ENCODE measurements at places on chromosomes 3 and 15.

DNA sequence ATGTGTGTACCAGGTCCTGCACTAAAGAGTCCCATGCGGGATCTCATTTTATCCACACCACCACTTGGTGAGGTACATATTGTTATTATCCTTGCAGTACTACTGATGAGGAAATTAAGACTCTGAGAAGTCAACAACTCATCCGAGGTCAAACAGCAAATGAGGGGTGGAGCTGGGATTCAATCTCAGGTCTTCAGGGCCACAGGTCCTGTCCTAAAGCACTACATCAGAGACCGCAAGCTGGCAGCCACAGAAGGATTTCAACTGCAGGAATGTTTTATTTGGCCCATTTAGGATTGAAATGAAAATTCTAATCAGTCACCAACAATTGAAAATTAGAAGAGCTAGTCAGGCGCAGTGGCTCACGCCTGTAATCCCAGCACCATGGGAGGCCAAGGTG lies 131.4 kb downstream of the ADAMTS17 start:
- no peak for DNase-seq

DNA sequence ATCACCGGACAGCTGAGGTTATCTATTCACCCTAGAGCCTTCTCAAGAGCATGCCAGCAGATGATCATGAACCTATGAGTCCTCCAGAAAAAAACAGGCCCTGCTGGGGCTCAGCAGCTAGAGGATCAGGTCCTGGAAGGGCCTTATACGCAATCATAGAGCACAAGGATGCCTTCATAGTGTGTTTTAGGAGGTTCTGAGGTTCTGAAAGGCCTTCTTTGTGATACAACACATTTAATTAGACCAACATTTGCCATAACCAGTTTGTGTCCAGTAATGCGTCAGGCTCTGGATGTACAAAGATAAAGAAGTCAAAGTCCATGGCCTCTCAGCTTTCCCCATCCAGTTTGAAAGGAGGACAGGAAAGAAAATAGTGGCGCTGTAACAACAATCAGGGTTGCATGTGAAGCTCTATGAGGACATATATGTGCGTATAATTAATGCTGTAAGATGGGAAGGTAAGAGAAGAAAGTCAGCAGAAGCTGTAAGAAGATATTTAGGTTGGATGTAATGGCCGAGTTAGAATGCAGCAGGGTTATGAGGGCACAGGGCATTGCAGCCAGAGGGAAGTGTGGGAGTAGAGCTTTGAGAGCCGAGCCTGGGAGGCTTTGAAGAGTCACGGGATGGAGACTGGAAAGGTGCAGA lies 302.6 kb upstream of the TBL1XR1 start:
- no peak for DNase-seq

- no peak for DNase-seq
These were observed 12.4 kb downstream of the WDR5B start for GRCh38 chr3:122403489-122403888.

DNA sequence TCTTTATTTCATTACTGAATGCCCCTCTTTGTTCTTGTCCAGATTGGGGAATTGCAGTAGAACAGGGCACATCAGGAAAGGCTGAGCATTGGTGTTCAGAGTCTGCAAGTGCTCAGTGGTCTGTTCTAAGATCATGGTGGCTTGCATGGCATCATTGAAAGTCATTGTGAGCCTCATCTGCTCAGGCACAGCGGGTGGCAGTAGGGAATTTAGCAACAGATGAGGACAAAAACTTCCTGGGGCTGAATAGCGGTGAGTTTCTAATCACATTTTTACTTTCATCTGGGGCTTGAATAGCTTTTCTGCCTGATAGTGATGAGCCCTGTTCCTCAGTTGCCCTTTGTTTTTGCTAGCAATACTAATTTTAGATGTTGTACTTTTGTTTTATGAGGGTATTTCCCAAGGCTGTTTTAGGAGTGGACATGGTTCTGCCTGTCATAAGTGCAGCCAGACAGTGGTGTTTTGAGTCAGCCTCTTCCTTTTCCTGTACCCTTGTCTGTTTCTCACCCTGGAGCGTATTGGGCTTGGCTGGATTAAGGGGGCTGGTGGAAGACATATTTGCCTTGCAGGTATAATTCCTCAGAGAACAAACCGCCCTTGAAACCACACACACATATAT lies 127.2 kb upstream of the IL12A start:
- DNase-seq = no peak

GRCh38 chr3:60886518-60886917 lies 364.7 kb downstream of the FHIT start:
- no peak for DNase-seq

GRCh38 chr15:85284497-85284896 lies 95.9 kb upstream of the AKAP13 start:
- peak; percentile 65 for DNase-seq

GRCh38 chr3:38627956-38628355 lies 21.5 kb downstream of the SCN5A start:
- peak; percentile 24 for DNase-seq

DNA sequence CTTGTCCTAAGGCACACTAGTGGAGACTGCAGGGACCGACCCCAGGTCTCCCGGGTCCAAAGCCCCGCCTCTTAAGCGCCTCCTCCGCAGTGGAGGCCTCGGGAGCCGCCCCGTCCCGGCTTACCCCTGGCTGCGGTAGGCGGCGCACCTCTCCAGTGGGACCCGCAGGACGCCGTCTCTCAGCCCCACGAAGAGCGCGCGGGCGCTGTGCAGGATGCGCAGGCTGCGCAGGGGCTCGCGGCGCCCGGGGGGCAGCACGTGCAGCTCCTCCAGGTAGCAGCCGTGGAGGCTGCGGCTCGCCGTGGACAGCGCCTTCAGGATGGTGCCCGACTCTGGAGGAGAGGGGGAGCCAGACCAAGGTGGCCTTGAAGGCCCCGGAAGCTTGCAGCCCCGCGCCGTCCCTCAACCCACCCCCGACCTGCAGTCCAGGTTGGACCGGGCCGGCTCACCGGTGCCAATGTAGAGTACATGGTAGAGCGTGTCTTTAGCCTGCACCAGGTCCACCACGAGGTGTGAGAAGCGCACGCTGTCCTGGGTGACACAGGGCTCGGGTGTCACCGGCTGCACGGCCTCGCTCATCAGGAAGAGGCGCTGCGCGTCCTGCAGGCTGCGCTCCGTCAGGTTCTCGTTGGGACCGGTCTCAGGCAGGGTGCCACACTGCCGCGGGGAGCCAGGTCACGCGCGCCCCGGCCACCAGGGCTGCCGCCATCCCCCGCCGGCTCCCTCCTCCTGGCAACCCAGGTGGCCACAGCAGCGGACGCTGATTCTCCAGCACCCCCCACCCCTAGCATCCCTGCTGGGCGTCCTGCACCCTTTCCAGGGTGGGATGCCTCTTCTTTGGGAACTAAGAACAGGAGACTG lies 105.5 kb downstream of the SEMA5B start:
- no peak for DNase-seq

GRCh38 chr15:86115145-86115801 lies 35.6 kb downstream of the AGBL1 start:
- DNase-seq = no peak

- peak; percentile 13 for DNase-seq
These were observed 32.3 kb downstream of the C3orf62 start for GRCh38 chr3:49244581-49245205.

GRCh38 chr3:53254509-53255422 lies 1.1 kb downstream of the TKT start:
- DNase-seq = peak; percentile 78

DNA sequence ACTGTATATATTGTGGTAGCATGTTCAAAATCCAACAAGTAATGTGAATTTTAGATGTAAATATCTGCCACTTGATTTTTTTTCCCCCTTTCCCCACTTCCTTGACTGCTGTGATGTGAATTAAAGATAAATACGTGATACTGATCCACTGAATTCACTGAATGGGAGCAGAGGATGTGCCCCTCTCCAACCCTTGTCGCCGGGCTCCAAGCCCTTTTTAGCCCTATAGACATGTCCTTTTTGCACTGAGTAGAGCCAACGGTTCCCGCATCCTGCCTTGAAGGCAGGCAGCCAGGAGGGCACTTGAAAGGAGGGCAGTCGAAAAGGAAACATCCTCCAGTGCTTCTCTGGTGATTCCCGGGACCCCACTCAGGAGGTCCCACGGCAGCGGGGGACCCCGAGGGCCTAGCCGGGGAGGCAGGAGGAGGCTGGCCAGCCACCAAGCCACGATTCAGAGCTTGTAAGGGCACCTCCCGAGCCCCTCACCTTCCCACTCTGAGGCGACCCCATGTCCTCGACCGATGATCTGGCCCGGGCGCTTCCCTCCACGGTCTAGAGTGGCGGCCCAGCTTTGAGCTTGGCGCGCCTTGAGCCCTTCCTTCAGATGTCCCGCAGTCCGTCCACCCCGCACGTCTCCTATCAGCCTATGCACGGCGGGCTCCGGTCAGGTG lies 901 bp upstream of the MANF start:
- DNase-seq = peak; percentile 53

DNA sequence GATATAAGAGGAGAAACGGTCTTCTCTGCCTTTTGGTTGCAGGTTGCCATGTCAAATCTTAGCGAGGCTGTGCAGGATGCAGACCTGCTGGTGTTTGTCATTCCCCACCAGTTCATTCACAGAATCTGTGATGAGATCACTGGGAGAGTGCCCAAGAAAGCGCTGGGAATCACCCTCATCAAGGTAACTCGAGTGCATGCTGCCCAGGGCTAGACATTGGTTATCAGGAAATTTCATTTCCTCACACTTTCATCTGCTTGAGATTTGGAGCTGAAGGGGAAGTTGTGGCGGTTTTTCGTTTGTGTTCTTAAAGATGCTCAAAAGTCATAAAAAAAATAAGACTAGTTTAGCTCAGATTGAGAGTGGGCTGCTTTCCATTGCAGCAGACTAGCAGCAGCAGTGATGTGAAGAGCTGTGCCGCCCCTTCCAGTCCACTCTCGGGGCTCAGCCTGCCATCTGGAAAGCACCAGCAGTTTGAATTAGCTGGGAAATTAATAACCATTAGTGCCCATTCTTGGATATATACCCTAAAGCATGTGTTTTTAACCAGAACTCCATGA lies 32.2 kb downstream of the GPD1L start:
- DNase-seq = peak; percentile 34

- no peak for DNase-seq
These were observed 507.2 kb downstream of the MAGI1 start for GRCh38 chr3:65531499-65531898.

DNA sequence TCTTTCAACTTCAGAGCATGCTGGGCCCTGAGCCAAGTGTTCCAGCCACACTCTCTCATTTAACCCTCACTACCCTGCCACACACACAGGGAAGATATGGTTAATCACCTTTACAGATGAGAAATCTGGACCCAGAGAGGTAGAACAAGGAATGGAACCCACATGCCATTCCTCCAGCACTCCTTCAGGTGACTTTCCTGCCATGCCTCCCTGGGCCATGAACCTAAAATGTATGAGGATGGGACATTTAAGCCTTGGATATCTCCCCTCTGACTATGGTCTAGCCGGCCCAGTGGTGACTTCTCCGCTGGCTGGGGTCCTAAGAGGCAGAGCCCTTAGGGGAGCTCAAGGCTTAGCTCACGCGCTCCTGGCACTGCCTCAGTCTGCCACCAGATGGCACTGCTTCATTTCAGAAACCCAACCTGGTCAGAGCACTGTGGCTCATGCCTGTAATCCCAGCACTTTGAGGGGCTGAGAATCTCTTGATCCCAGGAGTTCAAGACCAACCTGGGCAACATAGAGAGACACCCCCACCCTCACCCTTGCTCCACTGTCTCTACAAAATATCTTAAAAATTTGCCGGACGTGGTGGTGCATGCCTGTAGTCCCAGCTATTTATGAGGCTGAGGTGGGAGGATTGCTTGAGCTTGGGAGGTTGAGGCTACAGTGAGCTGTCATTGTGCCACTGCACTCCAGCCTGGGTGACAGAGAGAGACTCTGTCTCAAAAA lies 2.2 kb upstream of the DCAF1 start:
- DNase-seq = peak; percentile 84

DNA sequence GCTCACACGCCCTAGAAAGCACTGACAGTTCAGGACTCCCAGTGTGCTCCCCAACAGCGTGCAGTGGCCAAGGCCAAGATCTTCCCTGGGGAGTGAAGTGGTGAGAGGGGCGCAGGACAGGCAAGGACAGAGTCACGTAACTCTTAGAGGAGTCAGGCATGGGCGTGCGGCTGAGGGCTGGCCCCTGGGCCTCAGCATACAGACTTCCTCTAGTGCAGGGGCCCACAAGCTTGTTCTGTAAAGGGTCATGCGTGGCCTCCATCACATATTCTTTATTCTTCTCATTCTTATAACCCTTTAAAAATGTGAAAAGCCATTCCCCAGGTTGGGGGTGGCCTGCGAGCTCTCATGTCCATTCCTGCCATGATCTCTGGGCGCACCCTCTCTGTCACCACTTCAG lies 25.2 kb downstream of the TMEM43 start:
- no peak for DNase-seq

All from OCI-LY7 (cell line).